ENCODE measurements at places on chromosomes 16 and 17. TPM values are rescaled to one million over a fixed set of nuclear protein-coding genes. Genes with fewer than 3 reads are reported as not detected.
A peak's percentile ranks its signal among the peaks of the same experiment; 100 is the strongest.

DNA sequence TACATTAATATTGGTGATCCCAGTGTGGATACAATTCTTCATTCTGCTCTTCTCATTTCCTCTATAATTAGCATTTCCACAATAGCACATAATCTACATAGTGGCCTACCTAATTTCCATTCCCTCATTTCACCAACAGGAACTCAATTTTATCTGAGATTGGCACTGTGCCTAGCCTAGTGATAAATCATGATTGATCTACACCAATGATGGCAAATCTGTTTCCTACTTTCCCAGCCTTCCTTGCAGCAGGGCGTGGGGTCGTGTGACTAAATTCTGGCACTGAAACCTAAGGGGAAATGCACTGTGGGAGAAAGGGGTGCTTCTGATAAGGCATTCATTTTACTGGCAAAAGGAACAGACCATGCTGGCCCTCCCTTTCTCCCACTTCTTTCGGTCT, 66.6 kb upstream of the TOM1L1 start:
- DNase-seq: no peak

RASL10B gene
- total RNA-seq: 18.9 TPM

MT1G gene
- total RNA-seq: not detected

DNA sequence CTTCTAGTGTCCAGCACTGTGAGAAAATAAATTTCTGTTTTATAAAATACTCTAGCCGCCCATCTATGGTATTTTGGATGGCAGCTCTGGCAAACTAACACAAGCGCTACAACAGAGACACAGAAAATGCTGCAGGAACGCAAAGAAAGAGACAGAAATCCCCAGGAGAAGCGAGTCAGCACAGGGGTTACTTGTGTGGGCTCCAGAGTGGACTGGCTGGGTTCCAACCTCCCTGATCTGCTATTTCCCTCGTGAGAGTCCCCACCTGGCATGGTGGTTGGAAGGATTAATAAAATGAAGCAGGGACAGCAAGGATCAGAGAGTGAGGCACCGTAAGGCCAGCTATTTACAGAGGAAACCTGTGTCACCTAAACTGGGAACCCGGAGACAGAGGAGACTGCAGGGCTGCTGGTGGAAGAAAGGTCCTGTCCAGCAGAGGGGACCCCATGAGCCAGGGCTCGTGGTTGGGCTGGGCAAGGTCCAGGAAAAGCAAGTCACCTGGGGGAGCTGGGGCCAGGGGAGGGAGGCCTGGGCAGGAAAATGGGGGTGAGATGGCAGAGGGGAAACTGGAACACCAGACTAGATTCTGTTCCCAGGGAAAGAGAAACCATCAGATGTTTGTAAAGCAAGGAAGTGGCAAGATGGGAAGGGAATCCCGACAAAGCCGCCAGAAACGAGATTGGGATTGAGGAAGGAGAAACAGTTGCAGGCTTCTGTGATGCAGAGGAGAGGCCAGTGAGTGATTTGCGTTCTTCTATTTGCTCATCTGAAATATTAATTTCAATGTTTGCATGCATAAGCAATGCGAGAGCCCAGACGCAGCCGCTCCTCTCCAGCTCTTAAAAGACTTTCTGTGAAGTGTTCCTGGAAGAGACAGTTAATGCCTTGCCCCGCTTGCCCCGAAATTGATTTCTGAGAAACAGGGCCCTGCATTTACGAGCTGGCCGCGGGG, 63.0 kb upstream of the TEKT3 start:
- DNase-seq: no peak

- peak; percentile 90 for DNase-seq
Measured at GRCh38 chr17:38897176-38897575, 27.3 kb downstream of the LASP1 start.

PPL gene
- total RNA-seq: 20.2 TPM

DNA sequence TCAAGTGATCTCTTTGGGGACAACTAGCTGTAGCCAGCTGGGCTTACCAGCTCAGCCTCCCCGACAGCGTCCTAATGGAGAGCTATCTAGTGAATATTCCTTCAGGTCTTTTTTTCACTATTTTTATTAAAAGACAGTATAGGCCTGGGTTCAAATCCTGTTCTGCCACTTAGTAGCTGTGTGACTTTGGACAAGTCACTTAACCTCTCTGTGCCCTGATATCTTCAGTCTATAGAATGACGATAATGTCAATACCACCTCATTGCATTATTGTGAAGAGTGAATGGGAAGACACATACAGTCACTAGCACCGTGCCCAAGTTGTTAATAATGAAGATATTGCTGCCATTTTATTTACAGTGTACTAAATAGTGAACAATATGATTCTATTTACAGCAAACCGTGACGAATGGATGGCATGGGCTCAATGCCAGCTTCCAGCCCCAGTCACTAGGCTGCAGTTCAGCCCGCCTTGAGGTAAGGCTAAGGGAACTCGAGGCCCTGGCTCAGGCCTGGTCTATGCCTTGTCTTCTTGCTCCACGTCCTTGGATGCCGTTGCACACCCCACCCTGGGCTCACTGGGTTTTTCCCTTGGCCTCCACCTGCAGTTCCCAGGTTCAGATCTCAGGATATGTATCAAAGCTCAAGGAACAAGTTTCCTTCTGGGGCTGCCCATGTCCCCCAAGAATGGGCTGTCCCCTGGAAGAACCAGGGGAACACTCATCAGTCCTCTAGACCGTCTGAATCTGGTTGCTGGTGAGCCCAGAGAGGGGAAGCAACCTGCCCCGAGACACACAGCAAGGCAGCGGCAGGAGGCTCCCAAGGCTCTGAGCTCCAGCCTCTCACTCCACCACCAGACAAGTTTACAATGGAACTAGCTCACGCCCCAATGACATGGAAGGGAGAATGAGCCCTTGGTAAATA, 95.4 kb upstream of the TNRC6C start:
- DNase-seq: no peak

- DNase-seq: no peak
Measured at GRCh38 chr17:9977180-9977575, 72.1 kb upstream of the RCVRN start.

SPATA32 gene
- total RNA-seq: not detected

TTLL6 gene
- 0.08 TPM for total RNA-seq

DNA sequence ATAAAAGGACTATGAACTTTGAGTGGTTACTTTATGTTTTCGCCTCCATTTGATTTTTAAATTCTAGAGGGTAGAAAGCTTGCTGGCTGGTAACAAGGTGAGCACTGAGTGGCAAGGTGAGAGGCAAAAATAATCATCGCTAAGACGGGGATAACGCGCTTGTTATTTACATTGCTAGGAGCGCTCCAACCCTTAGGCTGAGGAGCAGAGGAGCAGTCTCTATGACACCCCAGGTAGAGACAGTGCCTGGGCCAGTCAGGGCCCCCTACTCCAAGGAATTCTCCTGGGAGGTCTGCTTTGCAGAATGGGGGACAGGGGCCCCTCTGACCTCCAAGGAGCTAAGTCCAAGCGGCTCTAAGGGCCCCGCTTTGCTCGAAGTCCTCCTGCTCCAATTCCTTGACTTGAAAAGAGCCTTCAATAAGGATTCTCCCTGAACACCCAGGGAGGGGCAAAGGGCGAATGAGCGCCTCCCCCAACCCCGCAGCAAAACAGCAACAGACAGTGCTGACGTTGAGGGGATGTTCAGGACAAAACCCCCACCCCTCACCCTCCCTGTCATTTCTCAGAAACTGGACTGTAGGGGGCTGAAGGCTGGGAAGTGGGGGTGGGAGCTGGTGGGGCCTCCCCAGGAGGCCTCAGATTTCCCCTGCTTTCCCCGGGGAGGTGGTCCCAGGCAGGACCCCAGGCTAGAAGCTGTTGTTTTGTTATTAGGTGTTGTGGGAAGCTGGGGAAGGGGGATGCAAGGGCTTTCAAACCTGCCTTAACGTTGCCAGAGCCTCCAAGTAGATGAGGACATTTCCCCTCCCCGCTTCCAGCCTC, 10.2 kb upstream of the FOXF1 start:
- no peak for DNase-seq

GRCh38 chr17:47603830-47604597, 45.7 kb upstream of the KPNB1 start:
- no peak for DNase-seq

GRCh38 chr17:12320286-12320685, 299.6 kb downstream of the MAP2K4 start:
- no peak for DNase-seq

SCIMP gene
- 1.0 TPM for total RNA-seq

GRCh38 chr17:48973806-48974205, 5.4 kb upstream of the GIP start:
- no peak for DNase-seq

C17orf107 gene
- 0.78 TPM for total RNA-seq

PCGF2 gene
- total RNA-seq: 24.4 TPM

CSH2 gene
- total RNA-seq: not detected

DNA sequence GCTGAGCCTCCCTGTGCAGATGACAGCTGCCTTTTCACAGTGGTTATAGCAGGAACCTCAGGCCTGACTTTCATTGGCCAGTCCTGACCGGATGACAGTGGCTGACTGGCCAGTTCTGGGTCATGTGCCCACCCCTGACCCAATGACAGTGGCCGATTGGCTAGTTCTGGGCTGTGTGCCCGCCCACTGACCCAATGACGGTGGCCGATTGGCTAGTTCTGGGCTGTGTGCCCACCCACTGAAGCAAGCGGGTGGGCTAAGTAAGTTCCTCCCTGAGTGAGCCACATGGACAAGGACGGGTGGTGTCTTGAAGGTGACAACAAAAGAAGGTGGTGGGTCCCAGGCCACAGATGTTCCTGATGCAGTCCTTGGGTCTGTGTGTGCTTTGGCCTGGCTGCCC, 9.5 kb downstream of the DEF8 start:
- DNase-seq: peak; percentile 84

- no peak for DNase-seq
Measured at GRCh38 chr16:12057266-12057665, 80.7 kb downstream of the SNX29 start.

DOC2B gene
- 4.5 TPM for total RNA-seq

PIRT gene
- not detected for total RNA-seq

- DNase-seq: no peak
Measured at GRCh38 chr16:57972306-57972705, 1.4 kb upstream of the CNGB1 start.

GRCh38 chr17:20225162-20226115, 216.3 kb downstream of the SPECC1 start:
- no peak for DNase-seq

GRCh38 chr17:18314059-18314730, 599 bp downstream of the TOP3A start:
- no peak for DNase-seq

GRCh38 chr16:19549673-19550072, 5.8 kb upstream of the VPS35L start:
- DNase-seq: no peak

GRCh38 chr16:30786115-30786935, 680 bp downstream of the ZNF629 start:
- DNase-seq: no peak

GRCh38 chr17:20254541-20254940, 212.8 kb downstream of the LGALS9B start:
- no peak for DNase-seq

- DNase-seq: peak; percentile 92
Measured at GRCh38 chr16:49855280-49855821, 561 bp downstream of the ZNF423 start.

PIPOX gene
- total RNA-seq: 1.1 TPM

DNA sequence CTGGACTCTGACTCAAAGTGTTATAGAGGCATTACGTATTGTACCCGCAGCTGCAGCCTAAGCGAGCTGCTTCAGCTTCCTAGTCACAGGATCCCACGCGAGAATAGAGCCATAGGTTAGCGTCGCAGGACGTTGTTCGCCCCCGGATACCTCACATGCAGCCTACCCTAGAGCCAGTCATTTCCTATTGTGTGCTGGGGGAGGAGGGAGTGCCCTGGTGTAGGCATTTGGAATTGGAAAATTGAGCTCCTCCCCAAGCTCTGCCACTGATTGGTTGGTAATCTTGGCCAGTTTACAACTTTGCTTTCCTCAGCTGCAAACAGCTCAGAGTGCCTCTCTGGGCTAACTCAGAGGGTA, 530 bp downstream of the NAA60 start:
- DNase-seq: no peak

GRCh38 chr16:66616592-66616991, 12.1 kb downstream of the CMTM3 start:
- DNase-seq: no peak

RAB37 gene
- 2.6 TPM for total RNA-seq

ZNF689 gene
- 4.2 TPM for total RNA-seq

FAM171A2 gene
- total RNA-seq: 0.70 TPM

NAE1 gene
- 32.4 TPM for total RNA-seq

- no peak for DNase-seq
Measured at GRCh38 chr17:57326336-57326735, 70.0 kb downstream of the MSI2 start.

GRCh38 chr16:23874613-23875294, 39.0 kb downstream of the PRKCB start:
- no peak for DNase-seq

- DNase-seq: no peak
Measured at GRCh38 chr17:48579471-48579759, 1.3 kb upstream of the HOXB4 start.

ZNF597 gene
- 1.8 TPM for total RNA-seq

- DNase-seq: peak; percentile 81
Measured at GRCh38 chr17:41777157-41777573, 9.3 kb downstream of the JUP start.

GRCh38 chr16:80369138-80369958, 171.4 kb upstream of the DYNLRB2 start:
- no peak for DNase-seq

DNA sequence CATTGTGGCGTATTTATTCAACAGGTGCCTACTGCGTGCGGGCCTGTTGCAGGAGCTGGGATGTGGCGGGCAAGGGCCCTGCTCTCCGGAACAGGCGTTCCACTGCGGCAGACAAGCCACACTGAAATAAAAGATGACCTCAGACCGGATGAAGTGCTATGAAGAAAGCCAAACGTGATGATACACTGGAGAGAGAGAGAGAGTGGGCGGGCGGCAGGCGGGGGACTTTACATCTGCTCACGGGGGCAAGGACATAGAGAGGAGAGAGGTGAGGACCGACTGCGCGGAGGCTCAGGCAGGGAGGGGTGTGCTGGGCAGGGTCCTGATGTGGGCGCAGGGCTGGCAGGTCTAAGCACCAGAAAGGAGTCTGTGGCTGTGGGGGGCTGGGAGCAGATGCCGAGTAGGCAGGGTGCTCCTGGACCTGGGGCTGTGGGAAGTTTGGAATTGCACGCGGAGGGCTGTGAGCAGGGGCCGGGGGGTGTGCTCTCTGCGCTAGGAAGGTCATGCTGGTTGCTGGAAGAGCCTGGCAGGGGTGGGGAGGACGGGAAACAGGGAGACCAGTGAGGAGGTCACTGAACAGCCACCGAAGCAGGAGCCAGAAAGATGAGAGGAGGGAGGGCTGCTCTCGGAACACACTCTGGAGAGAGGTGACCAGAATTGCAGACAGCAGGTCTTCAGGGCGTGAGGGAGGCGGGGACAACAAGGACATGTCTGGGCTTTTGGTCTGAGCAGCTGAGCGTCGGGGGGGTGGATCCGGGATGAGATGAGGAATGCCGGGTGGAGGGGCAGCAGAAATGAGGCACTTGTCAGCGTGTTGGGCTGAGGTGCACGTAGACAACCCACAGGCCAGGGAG, 9.9 kb downstream of the MXRA7 start:
- DNase-seq: peak; percentile 84

GRCh38 chr16:3807425-3808123, 72.9 kb downstream of the CREBBP start:
- DNase-seq: no peak

GRCh38 chr17:57257195-57257894, 1.0 kb downstream of the MSI2 start:
- no peak for DNase-seq

SERPINF2 gene
- 0.73 TPM for total RNA-seq
